ENCODE measurements at places on chromosomes 12 and 14.
A peak's percentile ranks its signal among the peaks of the same experiment; 100 is the strongest.

DNA sequence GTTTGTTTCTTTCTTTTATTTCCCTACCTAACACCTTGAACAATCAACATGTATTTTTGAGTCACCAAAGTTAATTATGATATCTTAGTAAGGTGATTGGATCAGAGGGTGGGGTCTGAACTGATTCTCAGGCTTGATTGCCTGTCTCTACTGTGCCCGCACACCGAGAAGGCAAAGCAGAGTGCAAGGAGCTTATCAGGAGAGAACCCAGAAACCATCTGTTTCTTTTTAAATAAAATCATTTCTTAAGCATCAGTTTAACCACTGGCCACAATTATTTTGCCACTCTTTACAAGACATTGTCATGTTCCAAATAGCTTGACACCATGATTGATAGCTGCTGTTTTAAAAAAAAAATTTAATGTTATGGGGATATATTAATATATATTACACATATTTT, 3.1 kb downstream of the GARIN2 start:
- no peak for DNase-seq

- DNase-seq: no peak
Observed at GRCh38 chr14:102464846-102465341, 44.7 kb downstream of the ANKRD9 start.

- DNase-seq: no peak
Observed at GRCh38 chr12:114275932-114276785, 129.8 kb downstream of the TBX5 start.

DNA sequence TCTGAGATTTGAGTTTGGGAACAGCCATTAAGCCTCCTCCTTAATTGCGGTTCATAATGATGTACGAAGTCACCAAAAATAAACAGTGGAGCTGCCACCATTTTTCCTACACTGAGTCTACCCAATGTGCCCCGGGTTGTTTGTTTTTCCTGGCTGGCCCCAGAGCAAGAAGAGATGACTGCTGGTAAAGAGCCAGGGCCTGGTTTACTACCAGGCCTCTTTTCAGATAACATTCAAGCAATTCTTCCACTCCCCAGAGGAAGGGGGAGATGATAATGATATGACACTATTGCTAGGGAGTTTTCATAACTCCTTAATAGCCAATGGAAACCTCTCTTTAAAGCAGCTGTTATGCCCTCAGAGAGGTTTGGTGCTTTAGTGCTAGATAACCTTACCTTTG, 42.3 kb downstream of the BRAP start:
- no peak for DNase-seq

- DNase-seq: no peak
Observed at GRCh38 chr14:68623307-68623706, 169.6 kb downstream of the ZFP36L1 start.

- DNase-seq: no peak
Observed at GRCh38 chr12:25004447-25004846, 55.5 kb upstream of the BCAT1 start.

GRCh38 chr12:57811028-57811755, 7.3 kb downstream of the AVIL start:
- DNase-seq: no peak

- DNase-seq: no peak
Observed at GRCh38 chr14:34619471-34619870, 10.5 kb downstream of the SNX6 start.

GRCh38 chr14:93115069-93115820, 480 bp downstream of the ITPK1 start:
- DNase-seq: peak; percentile 93

GRCh38 chr12:89180496-89180895, 171.8 kb downstream of the DUSP6 start:
- DNase-seq: no peak

DNA sequence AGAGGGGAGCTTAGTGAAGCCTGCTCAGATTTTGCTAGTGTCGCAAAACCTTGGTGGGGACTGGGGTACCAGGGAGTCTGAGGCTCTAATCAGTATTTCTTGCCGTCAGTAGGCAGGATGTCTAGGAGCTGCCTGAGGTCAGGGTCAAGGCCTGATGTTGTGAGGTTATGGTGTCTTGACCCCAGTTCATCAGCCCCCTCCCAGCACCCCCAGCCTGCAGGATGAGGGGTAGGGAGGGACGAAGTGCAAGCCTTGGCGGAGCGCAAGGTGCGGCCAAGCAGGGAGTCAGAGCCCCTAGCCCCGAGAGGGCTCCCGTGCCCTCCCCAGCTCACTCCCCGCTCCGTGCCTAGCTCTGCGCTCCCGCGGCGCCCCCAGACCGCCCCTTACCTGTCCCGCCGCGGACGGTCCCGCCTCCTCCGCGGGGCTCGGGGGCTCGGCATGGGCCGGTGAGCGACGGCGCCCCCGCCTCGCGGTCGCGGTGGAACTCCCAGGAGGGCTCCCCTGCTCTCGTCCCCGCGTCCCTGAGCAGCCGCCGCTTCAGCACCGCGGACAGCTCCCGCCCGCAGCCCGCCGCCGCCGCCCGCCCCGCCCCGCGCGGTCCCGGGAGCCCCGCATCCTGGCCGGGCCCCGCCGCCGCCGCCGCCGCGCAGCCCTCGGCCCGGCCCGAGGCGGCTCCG, 347 bp downstream of the SYNDIG1L start:
- peak; percentile 81 for DNase-seq

DNA sequence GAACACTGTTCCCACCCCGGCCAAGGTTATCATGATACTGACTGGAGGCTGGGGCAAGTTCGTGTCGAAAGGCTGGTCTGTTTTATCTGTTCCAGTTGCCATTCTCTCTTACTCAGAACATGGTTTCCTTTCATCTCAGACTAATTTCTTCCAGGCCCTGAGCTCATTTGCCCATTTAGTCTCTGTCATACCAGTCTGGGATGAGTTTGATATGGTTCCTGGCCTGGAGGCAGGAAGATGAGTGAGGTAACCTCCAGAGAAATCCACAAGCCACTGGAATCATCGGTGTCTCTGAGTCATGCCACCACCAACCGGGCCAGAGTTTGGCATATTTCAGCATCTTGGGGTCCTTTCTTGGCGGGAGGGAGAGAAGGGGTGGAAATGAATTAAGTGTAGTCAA, 114.7 kb downstream of the NTF3 start:
- DNase-seq: no peak

- DNase-seq: no peak
Observed at GRCh38 chr12:80186727-80187217, 87.4 kb downstream of the OTOGL start.

GRCh38 chr14:58414845-58415244, 12.5 kb downstream of the TIMM9 start:
- DNase-seq: no peak

- no peak for DNase-seq
Observed at GRCh38 chr14:90534091-90534837, 137.4 kb downstream of the CALM1 start.

- no peak for DNase-seq
Observed at GRCh38 chr12:32032205-32032810, 73.1 kb downstream of the RESF1 start.

DNA sequence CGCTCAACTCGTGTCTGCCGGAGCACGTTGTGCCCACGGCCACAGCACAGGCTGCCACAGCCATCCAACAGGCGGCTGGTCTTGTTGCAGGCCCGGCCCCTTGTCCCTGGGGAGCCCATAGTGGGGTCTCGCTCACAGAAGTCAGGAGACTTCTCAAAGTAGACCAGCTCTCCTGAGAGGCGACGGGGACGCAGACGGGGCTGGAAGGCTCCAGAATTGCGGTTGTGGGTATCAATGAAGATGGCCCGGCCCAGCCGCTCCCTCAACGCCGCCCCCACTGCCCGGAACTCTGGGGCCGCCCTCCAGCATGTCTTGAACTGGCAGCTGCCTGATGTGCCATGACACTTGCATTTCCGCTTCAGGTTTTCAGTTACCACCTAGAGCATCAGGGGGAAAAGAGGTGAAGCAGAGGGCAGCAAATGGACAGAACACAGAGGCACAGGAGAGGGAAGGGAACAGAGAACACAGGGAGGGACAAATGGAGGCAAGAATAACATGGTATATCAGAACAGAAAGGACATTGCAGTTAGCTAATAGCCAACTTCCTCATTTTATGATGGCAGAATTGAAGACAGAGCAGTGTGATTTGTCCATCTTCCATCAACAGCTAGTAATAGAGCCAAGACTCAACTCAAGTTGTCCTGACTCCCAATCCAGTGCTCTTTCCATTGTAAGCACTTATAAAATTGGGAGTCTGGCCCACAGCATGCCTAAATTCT, 5.2 kb downstream of the WNT10B start:
- DNase-seq: no peak

GRCh38 chr14:89418976-89419375, 1.9 kb upstream of the FOXN3 start:
- no peak for DNase-seq

DNA sequence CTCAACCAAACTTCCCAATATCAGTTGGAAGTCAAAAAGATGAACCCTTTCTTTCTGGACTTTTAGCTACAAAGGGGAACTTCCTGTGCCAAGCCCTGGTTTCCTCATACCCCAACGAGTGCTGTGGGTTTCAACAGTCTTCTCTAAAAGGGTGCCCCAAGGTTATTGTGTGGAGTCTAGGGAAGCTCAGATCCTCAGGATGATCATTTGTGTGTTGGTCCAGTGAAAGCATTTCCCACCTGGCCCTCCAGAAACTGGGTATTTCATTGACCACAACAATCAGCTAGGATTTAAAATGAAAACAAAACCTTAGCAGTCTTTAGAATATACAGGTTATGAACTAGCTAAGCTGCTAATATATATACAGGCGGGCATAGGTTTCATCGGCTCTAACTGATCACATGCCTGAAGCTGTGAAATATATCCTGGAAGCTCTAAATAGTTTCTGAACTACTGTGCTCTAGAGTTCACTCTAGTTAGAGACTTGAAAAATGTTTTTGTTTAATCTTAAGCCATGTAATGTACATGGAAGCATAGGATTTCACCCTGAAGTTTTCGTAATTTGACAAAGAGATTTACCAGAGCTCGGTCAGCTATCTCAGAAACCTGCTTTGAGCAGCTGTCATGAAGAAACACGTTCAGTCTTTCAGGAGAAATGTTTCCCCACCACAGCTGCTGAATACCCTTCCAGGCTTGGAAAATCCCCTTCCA, 29.6 kb downstream of the P2RX4 start:
- no peak for DNase-seq

DNA sequence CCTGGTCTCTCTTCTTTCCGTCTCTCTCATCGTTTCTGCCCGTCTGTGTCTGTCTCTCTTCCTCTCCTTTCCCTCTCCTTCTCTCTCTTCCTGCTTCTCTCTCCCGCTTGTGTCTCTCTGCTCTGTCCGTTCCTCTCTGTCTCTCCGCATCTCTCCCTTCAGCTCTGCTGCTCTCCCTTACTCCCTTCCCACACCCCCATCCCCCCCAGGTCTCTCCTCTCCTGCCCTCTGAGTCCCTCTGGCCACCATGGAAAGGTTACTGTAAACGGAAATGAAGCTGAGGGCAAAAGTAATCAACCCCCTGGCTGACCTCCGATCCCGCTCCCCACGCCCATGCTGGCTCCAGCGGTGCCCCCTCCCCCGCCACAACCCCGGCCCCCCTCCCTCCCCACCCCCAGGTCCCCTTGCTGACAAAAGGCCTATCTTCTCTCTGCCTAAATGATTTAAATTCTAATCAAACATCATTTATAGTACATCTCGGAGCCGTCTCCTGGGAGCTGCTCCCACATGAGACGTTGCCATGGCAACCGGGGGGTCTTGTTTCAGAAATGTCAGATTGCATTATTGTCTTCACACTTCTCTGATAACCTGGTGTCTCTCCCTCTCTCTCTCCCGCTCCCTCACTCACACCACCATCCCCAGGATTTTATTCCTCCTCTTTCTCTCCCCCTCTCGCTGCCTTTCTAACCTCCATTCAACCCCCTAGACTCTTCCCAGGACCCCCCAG, 203.8 kb downstream of the RBM19 start:
- DNase-seq: no peak

GRCh38 chr12:50014342-50014741, 11.0 kb downstream of the RACGAP1 start:
- no peak for DNase-seq

DNA sequence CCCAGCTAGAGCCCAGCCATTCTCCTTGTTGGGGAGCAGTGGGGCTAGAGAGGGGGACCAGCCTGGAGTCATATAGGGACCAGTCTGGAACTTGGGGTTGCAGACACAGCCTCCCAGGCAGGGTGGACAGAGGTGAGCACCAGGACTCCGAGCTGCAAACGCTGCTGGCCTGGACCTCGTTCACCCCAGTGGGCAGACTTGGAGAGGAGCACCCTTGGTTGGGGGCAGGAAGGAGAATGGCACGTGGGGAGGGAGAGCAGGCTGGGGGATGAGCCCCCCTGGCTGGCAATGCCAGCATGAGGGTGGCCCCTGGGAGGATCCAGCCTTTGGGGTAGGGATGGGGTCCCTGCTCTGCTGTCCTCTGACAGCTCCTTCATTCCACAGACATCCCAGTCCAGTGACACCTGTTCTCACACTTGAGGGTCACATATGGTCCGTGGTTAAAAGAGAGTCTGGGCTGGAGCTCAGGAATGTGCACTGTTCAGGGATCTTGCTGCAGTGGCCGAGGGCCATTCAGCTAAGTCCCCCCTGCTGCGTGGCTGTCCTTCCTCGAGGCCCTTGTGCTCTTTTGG, 2.8 kb downstream of the LBHD2 start:
- no peak for DNase-seq

DNA sequence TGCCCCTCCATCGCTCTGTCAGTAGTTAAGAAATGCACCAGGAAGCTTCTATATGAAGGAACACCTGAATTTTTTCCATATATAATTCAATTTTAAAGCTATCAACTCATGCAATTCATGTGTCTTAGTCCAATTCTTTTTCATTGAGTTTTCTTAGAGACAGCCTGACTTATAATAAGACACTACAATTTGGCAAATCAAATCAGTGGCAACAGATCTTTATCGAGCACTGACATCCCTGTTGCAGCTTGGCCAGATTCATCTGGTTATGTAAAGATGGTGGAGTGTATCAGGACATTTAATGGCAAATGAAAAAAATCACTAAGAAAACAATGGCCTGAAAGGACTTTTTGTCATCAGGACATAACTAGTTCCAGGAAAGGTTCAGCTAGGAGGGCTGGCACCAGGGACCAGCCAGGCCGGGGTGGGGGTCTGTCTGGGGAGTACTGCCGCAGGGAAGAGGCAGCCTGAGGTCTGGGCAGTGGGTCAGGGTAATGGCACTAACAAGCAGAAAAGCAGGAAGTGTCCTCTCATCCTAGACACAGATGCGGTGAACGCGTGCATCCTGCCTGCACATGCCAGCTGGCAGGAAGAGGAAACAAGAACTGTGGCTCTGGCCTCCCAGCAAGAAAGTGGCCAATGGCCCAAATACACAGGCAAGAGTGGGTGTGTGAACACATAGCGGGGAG, 100.5 kb upstream of the LMNTD1 start:
- DNase-seq: no peak

DNA sequence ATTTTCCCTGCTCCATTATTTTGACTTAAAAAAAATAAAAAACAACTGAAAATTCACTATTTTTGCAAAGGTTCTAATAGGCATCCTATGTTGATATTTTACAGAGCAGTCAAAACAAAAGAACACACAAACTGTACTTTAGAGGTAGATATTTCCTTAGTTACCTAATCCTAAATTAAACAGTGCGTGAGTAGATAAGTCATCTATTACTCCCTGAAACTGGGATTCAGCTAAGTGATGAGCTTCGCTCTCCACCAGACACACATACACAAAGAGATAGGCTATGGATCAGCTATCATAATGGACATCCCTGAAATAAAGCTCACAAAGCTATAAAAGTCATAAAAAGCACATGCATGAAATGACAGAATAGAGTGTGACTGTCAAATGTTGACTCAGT, 398.7 kb downstream of the SOX5 start:
- no peak for DNase-seq
